ENCODE measurements at places on chromosomes 6 and 20.

DNA sequence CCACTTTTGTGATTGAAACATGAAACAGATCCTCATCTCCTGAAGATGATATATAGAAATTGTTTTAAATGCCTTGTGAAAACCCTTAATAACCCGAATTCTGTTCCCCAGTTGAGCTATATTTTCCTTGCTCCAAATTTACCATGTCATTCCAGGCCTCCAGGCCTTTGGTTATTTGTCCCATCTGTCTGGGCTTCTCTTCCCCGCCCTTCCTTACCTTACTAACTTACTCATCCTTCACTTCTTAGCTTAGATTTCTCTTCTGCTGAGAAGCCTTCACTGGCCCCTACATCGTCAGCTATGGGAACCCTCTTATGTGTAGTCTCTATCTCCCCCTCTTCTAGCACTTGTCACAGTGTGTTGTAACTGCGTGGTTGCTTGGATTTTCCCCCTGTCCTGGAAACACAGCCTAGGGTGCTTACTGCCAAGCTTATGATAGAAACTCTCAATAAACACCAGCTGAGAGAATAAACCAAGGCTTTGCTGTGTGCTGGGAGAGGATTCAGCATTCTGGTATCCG, 68.6 kb downstream of the SGK1 start:
- DNase-seq, result no peak

DNA sequence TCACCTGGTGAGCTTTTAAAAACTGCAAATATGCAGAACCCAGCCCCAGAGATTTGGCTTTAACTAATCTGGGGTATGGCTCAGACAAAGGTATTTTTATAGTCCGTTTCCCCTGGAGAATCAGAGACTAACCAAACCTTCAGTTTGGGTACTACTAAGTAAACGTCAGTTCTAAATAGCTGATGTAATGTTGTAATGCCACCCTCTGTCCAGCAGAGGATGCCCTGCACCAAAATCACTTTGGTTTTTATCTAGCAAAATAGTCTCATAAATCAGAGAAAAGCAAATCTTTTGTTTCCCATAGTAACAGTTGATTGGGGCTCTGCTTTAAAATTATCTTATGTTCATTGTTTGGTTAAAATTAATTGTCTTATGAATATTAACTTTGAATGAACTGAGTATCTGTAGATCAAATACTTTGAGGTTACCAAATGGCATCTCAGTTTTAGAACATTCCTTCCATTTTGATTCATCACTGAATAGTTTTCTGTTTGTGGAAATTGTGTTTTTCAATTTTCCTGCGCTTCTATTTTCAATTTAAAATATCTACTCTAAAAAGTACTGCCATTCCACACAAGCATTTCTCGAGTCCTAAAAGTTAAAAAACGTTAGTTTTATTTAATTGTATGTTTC, 278.3 kb upstream of the PLCB4 start:
- DNase-seq, result peak; percentile 23

DNA sequence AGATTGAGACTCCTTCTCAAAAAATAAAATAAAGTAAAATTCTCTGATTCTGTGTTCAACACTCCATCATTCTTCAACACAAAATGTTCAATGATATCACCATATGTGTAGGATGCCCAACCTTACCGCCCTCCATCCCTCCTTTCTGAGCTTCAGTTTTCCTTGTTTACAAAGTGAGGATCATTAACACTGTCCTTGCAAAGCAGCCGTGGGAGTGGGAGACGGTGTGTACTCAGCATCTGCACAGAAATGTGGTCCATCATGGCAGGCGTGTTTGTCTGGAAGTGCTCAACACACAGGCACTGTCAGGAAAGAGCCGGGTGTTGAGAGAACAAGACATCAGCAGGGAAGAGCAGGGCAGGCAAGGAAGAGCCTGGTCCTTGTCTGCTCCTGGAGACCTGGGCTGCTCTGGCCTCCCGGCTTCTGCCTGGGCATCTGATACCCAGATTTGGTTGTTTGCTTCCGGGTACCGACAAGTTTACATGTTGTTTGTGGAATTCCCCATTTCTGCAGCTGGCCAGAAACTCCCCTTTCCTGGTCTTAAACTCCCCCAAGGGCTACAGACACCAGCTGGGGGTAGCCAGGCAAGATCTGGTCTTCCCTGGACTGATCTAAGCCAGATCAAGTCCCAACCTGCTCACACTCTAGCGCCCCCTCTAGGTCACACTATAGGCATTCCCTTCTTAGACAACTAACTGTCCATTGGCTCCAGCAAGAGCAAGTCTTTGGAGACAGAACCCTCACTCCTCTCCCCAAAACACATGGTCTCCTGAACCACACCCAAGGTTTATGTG, 26.7 kb upstream of the TTPAL start:
- DNase-seq, result peak; percentile 36

GRCh38 chr20:32205110-32205842, 2.3 kb downstream of the PLAGL2 start:
- DNase-seq, result no peak

GRCh38 chr6:162379757-162380409, 347.7 kb downstream of the PRKN start:
- no peak for DNase-seq

- DNase-seq, result no peak
Measured at GRCh38 chr20:15511551-15511950, 1061.7 kb downstream of the KIF16B start.

DNA sequence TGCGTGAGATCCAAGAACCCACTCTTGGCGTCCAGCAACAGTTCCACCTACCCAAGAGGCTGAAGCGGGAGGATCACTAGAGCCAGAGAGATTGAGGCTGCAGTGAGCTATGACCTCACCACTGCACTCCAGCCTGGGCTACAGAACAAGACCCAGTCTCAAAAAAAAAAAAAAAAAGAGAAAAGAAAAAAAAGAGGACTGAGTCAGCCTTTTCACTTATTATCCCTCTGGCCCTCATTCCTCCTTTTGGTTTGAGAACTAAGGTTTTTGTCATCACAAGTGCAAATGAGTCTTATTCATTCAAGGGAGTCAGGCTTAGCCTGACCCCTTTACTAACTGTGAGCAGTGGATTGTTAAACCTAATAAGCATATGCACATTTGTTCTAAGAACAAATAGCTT, 37.9 kb upstream of the JARID2 start:
- DNase-seq, result no peak

DNA sequence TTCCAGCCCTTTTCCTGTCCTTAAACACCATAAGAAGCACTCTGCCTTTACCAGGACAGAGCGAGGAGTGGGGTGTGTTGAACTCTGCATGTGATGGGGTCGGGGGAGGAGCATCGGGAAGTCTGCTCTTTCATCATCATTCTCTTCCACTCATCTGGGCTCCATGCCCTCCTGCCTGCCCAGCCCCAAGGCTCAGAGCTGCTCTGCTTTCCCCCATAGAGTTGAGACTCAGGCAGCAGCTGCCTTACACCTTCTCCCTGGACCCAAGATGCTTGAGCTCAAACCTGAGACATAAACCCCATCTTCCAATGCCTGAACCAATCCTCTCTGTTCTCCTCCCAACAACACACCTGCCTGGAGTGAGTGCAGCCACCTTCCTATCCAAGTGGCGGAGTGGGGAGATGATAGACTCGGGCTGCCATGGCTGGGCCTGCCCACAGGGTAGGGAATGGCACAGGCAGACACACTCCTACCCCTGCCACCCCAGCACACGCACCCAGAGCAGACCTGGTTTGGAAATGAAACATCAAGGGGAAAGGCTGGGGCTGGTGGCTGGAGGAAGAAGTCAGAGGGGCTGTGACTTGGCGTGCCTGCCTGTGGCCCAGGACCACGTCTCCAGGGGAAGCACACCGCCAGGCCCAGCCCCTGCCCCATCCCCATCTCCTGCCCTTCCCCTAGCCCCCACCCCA, 28.4 kb downstream of the TFEB start:
- peak; percentile 30 for DNase-seq

GRCh38 chr6:71478834-71479541, 190.4 kb downstream of the OGFRL1 start:
- DNase-seq, result no peak

DNA sequence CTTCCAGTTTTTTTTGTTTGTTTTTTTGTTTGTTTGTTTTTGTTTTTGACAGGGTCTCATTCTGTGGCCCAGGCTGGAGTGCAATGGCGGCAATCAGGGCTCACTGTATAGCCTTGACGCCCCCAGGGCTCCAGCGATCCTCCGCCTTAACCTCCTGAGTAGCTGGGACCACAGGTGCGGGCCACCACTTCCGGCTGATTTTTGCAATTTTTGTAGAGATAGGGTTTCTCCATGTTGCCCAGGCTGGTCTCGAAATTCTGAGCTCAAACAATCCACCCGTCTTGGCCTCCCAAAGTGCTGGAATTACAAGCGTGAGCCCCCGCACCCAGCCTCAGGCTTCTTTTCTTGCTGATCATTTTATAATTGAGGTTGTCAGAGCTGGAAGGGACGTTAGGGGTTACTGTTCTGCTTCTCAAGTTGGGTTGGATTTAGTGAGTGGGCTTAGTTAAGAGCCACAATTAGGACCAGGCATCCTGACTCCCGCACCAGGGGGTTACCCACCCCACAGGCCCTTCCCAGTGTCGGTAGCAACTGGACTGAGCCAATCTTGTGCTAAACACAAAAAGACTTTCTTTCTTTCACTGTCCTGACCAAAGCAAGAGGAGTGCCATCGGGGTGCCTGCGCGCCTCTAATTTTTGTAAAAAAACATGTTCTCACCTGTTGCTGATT, 13.1 kb upstream of the ZSCAN9 start:
- no peak for DNase-seq

- DNase-seq, result no peak
Measured at GRCh38 chr20:2820084-2820895, 4.1 kb downstream of the TMEM239 start.

Data from natural killer cell (primary cell).